Daoy (cell line): ENCODE measurements at places on chromosomes 6 and 20. TPM values are rescaled to one million over a fixed set of nuclear protein-coding genes. Genes with fewer than 3 reads are reported as not detected.

The PRRT1 gene
- total RNA-seq, result not detected in 2 replicates

The TGM3 gene
- total RNA-seq, result 0.06 TPM in 1 of 2 replicates, not detected in the other

The TRAM2 gene
- 31.3 and 39.1 TPM in 2 replicates for total RNA-seq

The DEFB132 gene
- total RNA-seq, result not detected in 2 replicates

DNA sequence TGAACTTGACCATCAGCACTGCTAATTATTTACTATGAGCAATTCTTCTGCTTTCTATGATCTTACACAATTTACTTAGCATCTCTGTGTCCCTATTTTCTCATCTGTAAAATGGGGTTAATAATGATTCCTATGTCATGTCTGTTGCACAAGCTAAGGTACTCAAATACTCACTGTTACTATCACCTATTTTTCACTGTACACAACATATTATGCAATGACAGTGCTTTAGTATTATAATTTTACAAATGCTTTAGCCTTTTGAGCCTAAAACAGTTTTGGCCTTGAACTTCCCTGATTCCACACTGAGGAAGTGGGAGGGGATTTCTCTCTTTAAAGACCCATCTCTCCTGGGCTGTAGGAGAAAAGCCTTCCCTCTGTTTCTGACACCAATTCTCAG lies 36.9 kb upstream of the THEMIS start:
- no peak for DNase-seq

DNA sequence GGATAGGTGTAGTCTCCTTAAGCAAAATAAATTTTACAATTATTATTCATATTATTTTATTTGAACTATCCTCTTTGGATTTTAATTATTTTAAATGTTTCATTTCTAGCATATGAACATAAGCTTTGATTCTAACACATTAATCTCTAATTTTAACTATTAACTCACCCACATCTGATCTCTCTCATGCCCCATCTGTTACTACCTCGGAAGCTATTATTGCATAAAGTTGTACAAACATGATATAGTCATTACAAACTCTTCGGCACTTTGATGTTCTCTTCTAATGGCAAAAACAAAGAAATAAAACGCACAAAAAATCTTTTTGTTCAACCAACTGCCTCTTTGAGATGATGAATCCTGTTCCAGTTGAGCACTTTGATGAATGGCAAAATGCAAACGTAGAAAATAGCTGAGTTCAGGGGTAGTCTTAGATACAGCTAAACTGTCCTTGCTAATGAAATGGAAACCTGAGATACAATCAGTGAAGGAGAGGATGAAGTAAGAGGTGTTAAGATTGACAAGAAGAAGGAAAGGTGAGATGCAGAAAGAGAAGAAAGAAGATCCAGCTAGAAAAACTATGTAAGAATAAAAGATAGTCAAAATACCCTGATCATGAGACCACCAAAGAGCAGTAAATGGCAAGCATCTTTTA lies 41.1 kb downstream of the EPM2A start:
- DNase-seq, result no peak

- peak; percentile 69 for DNase-seq
These were observed 15.1 kb upstream of the CCDC167 start for GRCh38 chr6:37514837-37515236.

DNA sequence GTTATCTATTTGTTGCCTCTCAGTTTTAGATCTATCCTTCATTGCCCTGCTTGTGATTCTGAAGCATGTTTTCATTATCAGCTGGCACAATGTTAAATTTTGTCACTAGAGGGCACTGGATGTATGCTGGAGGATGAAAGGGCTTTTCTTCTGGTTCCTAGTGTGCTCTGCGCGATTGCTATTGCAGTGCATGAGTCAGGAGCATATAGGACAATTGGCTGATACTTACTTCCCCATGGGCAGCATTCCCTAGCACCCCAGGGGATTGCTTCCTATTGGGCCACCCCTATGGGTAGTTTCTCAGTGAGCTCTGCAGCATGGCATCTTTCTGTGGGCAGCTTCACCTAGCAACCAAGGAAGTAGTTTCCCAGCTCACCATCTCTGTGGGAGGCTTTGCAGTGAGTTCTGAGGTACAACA lies 280.3 kb upstream of the SYNCRIP start:
- DNase-seq, result peak; percentile 36

- DNase-seq, result peak; percentile 72
These were observed 182.6 kb downstream of the ERMARD start for GRCh38 chr6:169933839-169934698.

GRCh38 chr6:6210994-6211393 lies 109.5 kb downstream of the F13A1 start:
- no peak for DNase-seq

DNA sequence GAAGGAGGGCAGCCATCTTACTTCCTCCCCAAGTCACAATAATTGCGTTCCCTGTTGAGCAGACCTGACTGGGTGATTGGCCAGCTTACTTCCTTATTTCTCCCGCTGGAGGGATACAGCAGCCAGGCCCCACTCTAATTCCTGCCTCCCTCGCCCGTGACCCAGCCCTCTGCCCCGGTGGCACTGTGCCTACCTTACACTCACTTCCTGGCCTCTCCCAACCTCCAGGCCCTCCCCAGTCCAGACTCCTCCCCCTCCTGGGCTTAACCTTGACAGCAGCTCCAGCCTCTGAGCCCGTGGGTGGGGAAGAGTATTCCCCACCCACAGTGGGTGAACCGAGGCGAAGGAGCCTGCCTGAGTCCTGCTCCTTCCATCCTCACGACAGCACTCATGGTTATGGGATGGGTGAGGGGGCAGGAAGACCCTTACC lies 3.0 kb downstream of the BAK1 start:
- DNase-seq, result peak; percentile 62

DNA sequence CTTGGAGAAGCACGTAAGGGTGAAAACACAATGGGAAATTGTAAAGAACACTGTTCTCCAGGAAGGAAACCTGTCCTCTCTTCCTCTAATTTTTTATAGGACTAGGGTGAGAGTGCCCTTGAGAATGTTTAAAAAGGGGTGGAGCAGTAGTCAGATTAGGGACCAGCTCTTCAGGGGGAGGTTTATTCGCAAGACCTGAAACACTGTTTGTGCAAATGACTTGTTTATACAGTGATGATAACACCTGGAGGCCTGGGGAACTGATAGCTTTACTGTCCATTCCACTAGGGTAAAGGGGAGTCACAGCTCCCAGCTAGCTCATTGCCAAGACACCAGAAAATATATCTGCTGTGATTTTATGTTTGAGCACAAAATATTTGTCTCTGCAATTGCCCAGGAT lies 8.1 kb upstream of the FUT9 start:
- DNase-seq, result no peak

GRCh38 chr20:46739431-46740213 lies 30.2 kb downstream of the SLC2A10 start:
- DNase-seq, result no peak

DNA sequence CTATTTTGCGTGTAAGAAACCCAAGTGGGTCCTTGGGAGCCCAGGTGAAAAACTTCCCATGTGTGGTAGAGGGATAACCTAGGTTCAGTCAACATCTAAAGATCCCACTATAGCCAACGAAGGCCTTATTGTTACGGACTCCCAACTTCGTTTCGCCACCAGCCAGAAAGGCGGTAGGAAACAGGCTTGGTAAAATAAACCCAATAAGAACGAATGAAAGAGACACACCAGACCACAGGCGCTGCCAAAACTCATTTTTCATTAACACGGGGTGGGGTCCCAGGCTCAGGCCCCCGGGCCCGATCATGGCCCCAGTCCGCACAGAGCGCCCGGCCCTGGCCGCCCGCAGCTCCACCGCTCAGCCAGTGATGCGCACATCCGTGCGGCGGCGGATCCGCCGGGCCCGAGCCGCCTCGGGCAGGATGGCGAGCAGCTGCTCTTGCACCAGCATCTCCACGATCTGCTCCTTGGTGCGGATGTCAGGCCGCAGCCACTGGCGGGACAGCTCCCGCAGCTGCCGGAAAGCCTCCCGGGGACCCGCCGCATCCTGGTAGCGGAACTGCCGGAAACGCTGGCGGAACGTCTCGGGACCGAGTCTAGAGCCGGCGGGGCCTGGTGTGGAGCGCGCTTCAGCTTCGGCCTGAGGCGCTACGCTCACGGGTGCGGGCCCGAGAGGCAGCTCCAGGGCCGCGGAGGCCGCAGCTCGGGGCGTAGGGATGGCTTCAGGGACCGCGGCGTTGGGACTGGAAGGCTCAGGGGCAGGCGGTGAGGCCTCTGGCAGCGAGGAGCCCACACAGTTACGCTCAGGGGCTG lies 709 bp downstream of the SCAND1 start:
- DNase-seq, result peak; percentile 45

GRCh38 chr6:31474871-31475286 lies 23.1 kb upstream of the MICB start:
- no peak for DNase-seq

DNA sequence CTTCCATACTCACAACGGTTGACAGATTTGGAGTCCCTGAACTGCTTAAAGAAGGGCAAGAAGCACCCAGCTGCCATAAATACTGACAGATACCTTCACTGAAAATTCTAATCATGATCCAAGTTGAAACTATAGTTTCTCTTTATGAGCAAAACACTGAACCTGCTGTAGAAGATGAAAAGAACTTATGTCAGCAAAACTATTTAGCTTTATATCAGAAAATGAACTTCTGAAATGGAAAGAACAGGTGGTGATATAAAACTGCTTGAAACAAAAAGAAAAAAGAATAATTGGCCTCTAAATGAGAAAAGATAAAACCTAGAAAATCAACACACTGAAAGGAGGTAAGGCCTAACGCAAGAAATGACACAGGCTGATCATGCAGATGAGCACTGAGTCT lies 72.4 kb downstream of the HACE1 start:
- no peak for DNase-seq

- peak; percentile 41 for DNase-seq
These were observed 60.8 kb downstream of the RBM38 start for GRCh38 chr20:57451795-57452661.

GRCh38 chr6:158417760-158418098 lies 105.5 kb downstream of the TULP4 start:
- no peak for DNase-seq

GRCh38 chr20:59463541-59463940 lies 140.8 kb upstream of the PHACTR3 start:
- no peak for DNase-seq

DNA sequence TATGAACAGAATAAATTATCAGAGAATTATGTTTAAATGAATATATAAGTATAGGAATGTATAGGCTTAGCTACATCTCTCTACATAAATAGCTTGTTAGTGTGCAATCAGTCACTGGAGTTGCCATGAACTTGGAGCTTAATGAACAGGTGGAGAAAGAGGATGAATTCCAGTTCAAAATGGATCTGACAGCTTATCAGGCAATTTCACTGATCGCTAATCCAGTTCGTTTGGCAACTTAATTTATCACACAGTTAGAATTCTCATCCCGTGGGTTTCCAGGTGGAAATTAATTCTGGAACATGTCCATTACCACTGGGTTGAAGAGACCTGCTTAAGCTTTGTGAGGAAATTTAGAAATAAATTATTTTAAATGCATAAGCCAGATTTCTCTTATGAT lies 118.1 kb downstream of the MACROD2 start:
- no peak for DNase-seq

GRCh38 chr6:10309457-10310329 lies 105.2 kb downstream of the TFAP2A start:
- DNase-seq, result no peak

- DNase-seq, result peak; percentile 24
These were observed 594.3 kb downstream of the UTRN start for GRCh38 chr6:144879436-144879835.

DNA sequence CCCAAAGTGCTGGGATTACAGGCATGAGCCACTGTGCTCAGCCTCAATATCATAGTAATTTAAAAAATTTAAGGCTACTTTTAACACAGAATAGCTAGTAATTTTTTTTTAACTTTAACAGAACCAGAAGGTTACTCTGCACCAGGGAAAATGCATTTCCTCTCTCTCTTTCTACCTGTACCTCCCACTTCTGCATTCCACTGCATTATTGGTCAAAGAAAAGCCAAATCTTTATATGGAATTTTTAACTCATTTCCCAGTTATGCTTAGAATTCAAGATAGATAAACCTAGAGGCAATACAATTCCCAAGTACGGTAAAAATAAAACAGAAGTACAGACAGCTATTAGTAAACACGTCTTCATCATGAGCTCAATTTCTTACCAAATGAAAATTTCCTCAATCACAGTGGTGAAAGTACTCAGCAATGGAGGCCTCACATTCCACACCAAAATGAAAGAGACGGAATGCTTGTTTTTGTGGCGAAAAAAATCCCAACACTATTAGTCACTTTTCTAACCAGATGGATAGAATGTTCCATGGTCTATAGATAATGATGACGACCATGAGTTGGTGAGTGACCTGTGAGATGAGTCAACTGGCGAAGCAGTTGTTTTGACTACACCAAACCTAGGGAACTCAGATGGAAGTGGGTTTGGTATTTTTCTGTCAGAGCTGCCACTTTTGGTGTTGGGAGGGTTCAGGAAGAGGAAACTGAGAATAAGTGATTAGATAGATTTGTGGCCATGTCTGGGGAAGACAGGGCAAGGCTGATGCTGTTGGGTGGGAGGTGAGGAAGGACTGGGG lies 104.7 kb upstream of the SGK1 start:
- peak; percentile 94 for DNase-seq

DNA sequence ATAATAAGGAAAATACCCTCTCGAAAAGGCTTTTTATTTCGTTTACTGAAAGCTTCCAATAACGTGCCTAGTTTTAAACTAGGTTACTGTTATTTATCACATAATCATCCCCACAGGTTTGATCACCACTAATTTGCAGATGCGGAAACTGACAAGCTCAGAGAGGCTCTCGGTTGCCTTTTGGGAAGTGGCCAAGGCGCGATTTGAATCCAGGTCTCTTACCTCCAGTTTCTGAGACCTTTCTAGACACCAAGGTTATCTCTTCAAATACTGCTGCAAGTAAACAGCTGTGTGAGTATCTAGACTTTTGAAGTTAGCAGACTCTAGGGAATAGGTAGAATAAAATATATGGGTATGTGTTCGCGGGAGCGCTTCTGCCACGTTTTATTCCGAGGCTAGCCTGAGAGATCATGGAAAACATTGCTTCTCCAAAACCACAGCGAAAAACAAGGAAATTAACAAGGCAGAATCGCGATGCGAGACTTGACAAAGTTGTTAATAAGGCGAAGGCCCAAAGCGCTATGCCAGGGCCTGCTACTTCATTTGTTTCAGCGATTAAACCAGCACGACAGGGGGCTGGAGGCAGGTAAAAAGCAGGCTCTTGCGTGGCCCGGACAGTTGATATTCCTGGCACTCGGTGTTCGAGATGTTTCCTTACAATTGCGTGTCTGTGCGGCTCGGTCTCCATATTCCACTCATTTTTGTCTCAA lies 1.8 kb upstream of the JARID2 start:
- DNase-seq, result no peak

DNA sequence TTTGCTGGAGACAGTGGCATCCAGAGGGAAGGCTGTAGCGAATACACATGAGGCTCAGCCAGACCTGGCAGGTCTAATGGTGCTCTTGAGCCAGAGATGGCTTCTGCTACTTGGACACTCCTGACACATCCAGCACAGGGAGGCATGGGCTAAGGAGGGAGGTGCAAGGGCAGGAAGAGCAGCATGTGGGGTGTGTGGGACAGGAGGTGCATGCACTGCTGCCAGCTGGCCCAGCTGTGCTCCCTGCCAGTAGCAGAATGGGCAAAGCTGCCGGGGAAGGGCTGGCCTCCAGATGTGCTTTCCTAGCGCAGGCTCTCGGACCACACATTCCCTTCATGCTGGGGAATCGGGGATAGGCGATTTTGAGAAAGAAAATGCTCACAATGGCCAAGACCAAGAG lies 309.2 kb downstream of the CDC5L start:
- no peak for DNase-seq

GRCh38 chr6:152379423-152379822 lies 257.7 kb downstream of the SYNE1 start:
- DNase-seq, result no peak
